ENCODE measurements at places on chromosomes 5 and 9.

DNA sequence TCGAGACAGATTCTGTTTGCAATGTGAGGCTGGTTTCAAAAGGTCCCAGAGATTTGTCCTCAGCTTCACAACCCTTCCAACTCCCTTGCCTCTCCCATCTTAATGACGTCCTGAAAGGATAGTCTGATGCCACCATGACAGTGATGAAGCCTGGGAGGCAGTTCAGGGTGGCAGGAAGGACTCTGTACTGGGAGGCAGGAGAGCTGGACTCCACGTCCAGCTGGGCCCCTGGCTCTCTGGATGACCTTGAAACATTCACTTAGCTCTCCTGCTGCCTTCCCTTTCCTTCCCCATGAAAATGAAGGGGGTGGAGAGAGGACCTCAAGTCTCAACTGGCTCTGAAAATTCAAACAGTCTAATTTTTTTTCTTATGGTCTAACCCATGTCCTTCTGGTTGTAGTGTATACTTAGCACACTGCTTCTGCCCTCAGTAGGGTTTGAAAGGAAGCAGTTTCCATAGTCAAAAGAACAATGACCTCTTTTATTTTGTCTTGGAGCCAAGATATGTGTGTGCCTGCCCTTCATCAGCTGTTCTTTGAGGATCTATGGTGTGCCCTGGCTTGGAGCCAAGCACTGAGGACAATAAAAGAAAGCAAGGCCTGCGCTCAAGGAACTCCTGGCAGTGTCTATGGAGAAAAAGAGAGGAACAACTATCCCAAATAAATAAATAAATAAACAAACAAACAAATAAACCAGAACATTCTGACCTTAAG lies 188.3 kb downstream of the GRIA1 start:
- no peak for DNase-seq

DNA sequence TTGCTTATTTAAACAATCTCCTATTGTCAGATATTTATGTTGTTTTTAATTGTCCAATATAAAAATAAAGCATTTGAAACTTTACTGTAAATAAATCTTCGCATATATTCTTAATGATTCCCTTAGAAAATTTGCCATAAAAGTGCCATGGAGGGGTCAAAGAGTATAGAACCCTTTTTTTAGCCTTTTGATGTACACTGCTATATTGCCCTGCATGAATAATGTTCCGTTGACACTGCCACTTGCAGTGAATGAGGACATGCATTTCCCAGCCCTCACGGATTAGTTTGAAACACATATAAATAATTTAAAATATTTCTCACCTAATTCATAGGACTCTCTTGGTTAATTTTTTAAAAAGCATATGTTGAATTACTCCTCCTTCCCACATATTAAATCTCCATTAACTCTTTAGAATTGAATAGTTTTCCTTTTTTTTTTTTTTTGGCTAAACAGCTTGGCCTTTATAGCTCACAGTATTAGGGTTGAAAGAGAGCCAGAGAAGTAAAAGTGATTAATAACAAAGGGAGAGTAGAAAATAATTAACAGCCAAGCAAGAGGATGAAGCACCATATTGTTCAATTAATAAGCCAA lies 129.8 kb upstream of the SGCD start:
- no peak for DNase-seq

DNA sequence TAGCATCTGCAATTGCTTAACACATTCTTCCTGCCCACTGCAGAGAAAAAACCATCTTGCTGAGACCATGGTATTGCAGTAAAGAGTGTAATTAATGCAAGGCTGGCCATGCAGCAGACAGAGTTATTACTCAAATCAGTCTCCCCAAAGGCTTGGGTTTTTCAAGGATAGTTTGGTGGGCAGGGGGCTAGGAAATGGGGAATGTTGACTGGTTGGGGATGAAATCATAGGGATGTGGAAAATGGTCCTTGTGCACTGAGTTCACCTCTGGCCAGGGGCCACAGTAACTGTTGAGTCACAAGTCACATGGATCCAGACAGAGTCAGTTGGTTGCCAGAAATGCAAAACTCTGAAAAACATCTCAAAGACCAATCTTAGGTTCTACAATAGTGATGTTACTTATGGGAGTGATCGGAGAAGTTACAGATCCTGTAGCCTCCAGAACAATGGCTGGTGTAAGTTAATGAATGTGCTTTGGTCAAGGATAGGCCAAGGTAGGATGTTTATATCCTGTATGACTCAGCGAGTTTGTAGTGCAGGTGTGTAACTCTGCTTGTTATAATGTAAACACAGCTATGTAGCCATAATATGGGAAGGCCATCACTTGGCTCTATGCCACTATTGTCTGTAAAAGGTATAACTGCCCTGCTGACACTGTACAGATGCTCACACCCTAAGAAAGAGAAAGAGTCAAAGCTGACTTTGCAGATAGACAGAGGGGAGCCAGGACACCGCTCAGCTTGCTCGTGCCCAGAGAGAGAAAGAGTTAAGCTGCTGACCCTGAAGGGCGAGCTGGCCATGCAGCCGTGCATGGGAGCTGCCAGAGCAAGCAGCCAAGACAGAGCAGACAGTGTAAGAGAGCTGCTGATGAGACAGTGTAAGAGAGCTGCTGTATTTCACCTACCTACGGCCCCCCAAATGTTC lies 27.2 kb downstream of the C9orf152 start:
- DNase-seq = no peak

GRCh38 chr5:135319928-135320606 lies 79.0 kb downstream of the MACROH2A1 start:
- no peak for DNase-seq

- DNase-seq = no peak
Observed at GRCh38 chr5:134053840-134054338, 49.1 kb upstream of the VDAC1 start.

DNA sequence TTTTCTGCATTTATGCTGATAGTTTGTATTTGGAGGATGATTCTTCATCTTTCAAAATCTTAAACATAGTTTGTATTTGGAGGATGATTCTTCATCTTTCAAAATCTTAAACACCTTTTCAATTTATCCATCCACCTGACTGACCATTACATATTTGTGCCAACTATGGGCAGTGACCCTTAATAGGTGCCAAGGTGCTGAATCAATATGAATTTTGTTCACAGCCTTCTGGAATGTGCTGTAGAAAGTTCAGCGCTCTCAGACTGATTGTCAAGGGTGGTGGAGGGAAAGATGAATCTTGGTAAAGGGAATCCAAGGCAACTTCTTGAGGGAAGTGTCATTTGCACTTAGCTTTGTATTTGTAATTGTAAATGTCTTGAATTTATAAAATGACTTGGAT lies 18.1 kb downstream of the ZNF618 start:
- DNase-seq = no peak

- no peak for DNase-seq
Observed at GRCh38 chr9:16627967-16628366, 242.5 kb downstream of the BNC2 start.

GRCh38 chr5:8299716-8300115 lies 430.8 kb downstream of the MTRR start:
- DNase-seq = no peak

All from NCI-H524 (cell line).